Naive thymus-derived CD8-positive, alpha-beta T cell (primary cell): ENCODE measurements at places on chromosomes 13 and 19.
A peak's percentile ranks its signal among the peaks of the same experiment; 100 is the strongest.

DNA sequence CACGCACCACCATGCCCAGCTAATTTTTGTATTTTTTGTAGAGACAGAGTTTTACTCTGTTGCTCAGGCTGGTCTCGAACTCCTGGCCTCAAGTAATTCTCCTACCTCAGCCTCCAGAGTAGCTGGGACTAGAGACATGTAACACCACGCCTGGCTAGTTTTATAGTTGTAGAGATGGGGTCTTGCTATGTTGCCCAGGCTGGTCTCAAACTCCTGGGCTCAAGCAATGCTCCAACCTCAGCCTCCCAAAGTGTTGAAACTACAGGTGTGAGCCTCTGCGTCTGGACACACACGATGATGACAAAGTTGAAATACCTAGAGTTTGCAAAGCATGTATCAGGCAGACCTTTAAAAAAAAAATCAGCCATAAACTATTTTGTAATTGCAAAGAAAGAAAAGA is 4.6 kb upstream of the PTOV1 start:
- DNase-seq, result no peak

- no peak for DNase-seq
Measured at GRCh38 chr13:82925114-82925513, 957.2 kb downstream of the SLITRK1 start.

GRCh38 chr19:13269348-13269747 is 119.1 kb downstream of the IER2 start:
- no peak for DNase-seq

DNA sequence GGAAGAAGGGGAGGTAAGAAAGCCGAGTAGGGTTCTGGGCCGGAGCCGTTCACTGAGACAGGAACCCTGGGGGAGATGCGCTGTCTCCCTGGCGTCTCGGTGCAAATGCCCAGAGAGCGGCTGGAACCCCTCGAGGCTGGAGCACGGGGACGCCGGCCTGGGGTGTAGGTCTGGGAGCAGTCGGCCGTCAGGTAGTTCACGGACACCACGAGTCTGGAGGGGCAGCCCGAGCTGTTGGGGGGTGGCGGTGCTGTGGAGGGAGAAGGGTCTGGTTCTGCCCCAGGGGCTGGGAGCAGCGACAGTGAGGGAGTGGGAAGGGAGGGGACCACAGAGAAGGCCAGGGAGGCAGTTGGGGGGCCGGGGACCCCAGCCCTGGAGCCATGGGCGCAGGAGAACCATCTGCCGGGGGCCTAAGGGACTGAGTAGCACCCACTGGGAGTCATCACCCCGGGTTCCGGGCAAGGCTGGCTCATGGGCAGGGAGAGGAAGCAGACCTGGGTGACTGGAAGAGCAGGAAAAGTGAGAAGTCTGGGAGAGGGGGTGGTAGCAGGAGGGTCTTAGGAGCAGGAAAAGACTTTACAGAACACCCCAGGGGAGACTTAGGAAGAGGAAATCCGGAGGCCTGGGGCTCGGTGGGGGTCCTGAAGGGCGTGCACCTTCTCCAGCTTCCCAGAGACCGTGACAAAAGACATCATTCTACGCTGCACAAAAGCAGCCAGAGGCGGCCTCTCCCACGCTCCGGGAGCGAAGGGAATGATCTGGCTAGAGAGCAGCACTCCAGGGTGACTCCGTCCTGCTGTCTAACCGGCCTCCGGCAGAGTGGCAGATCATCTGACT is 173.1 kb upstream of the SOX1 start:
- DNase-seq, result no peak

GRCh38 chr13:27339299-27339698 is 68.7 kb downstream of the RASL11A start:
- peak; percentile 27 for DNase-seq

DNA sequence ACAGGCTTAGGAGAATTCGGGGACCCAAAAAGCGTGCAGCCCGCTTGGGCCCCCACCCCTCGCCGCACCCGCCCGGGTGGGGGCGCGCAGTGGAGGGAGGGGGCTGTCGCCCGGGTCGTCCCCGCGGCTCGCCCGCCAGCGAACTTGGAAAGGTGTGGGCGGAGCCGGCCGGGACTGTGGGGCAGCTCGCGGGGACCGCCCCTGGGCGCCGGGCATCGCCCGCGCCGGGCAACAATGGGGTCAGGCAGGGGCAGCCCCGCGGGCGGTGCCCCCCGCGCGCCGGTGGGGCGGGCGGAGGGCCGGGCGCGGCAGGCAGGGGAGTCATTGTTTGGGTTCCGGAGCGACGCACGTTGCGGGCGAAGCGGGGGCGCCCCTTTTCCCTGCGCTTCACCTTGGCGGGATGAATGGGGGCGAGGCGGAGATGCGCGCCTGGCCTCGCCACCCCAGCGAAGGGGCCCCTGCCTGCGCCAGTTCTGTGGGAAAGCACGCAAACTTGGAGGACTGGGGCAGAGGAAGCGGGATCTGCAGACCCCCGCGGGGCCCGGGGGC is 647 bp upstream of the KLF12 start:
- peak; percentile 67 for DNase-seq

DNA sequence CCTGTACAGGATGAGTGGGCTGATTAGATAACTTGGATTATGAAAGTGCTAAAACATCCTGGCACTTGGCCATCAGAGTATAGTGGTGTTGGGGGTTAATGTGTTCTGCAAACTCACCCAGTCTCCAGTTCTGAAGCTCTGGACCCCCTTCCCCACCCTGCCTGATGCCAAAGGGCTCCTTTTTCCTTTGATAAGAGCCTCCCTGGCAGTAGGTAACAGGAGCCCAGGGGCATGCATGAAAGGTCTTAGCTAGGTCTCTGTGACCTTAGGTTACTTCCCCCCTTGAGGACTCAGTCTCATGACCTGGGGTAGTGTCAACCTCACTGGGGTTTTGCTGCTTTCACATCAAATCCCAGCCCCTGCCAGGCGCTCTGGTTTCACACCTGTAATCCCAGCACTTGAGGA is 2.5 kb downstream of the RPS28 start:
- no peak for DNase-seq

DNA sequence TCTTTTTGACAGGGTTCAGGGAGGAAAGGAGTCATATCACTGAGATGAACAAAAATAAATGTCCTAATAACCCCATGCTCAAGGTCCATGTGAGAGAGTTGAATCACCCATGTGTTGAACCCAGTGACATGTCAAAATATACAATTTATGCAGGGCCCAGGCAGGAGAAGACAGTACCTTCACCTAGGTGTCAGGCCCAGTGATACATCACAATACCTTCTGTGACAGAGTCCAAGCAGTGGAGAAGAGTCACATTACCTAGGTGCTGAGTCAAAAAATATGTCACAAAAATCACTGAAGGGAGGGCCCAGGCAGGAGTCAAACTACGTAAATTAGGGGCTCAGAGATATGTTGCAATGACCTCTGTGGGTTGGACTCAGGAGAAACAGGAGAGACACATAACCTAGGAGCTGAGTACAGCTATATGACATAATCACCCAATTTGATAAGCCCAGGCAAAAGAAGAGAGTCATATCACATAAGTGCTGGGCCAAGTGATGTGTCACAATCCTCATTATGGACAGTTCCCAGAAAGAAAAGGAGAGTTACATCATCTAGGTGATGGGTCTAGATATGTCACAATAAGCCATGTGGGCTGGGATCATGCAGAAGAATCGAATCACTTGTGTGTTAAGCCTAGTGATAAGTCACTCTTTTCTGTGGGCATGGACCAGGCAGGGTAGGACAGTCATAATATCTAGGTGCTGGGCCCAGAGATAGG is 13.8 kb upstream of the ZNF724 start:
- DNase-seq, result no peak

DNA sequence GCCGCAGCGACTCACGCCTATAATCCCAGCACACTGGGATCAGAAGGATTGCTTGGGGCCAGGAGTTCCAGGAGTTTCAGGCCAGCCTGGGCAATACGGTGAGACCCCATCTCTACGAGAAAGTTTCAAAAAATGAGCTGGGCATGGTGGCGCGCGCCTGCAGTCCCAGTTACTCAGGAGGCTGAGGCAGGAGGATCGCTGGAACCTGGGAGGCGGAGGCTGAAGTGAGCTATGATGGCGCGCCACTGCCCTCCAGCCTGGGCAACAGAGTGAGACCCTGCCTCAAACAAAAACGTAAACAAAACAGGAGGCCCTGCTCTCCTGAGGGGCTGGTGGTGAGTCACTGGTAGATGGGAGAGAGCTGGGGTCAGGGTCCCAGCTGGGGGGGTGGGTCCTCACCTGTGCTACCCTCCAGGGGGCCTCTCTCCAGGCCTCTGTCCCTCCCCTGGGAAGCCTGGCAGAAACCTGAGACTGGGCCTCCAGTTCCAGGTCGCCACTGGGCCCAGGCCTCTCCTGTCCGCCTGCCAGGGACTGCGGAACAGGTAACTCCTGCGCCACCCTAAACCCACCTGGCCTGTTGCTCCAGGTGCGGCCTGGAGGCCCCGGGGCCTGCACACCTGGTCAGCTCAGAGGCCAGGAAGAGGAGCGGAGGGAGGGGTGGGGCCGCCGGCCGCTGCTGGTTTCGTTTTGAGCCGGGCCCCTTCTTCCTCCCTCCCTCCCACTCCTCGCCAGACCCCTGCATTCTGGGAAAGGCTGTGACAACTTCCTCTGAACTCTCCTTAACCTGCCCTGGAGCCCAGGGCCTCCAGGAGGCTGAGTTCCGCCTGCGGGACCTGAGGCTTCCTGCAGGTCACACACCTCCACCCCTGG is 17.2 kb upstream of the ZBTB7A start:
- DNase-seq, result no peak

- no peak for DNase-seq
Measured at GRCh38 chr19:12921047-12921446, 2.0 kb upstream of the SYCE2 start.

DNA sequence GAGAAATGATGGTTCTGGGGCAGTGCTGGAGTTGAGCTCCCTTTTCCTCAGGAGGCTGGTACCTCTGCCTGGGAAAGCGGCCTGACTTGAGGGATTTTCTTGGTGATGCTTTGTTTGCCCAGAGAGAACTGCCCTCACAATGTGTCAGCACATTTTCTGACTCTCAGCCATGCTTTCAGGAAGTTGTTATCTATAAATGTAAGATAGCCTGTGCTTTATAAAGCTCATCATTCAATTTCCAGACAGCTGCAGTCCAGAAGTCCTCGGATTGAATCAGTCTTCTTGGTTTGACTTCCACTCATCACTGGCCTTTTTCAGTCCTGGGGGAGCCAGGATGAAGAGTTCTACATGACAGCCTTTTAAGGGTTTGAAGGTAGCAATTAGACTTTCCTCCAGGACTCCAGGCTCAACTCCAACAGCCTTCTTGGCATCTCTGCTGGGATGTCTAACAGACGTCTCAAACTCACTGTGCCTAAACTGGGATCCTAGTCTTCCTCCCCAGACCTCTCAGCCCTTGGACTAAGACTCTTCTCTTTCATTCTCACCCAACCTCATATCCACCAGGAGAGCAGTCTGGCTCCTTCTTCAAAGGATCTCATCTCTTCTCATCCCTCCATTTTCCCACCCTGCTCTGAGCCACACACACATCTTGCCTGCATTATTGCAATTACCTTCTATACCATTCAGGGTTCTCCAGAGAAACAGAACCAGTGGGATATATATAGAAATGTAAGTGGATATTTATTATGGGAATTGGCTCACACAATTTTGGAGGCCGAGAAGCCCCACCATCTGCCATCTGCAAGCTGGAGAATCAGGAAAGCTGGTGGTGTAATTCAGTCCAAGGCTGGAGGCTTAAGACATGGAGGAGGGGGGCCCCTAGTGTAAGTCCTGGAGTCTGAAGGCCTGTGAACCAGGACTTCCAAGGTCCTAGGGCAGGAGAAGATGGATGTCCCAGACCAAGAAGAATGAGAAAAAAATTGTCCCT is 13.1 kb downstream of the ERICH6B start:
- DNase-seq, result no peak

DNA sequence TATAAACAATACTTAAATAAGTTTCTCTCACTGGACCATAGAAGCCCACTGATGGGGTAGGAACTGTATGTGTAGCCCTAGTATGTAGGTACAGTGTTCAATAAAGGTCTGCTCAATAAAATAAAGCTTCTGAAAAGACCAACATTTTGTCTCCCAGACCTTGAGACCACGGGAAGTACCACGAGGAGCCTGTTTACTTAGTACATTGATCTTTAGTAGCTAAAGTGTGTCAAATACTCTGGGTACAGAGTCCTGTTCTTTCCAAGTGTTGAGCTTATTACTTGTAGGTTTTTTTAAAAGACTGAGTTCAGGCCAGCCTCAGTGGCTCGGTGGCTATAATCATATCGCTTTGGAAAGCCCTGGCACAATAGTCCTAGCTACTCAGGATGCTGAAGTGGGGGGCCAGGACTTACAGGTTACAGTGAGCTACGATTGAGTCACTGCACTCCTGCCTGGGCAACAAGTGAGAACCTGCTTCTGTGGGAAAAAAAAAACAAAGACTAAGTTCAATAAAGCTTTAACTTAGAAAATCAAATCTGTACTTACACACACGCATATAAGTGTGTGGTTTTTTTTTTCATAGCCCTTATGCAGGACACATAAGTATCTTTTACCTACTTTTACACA is 3.4 kb downstream of the MTRF1 start:
- no peak for DNase-seq

- DNase-seq, result peak; percentile 87
Measured at GRCh38 chr19:10251792-10252694, at the start of gene MRPL4. Gene MRPL4, plus strand, starts transcription at chr19:10252214. Its CDS starts 40 bp downstream, at chr19:10252254.
